ENCODE measurements at places on chromosomes 5 and 9.

- DNase-seq, result no peak
Measured at GRCh38 chr9:33124751-33125381, 42.3 kb downstream of the B4GALT1 start.

DNA sequence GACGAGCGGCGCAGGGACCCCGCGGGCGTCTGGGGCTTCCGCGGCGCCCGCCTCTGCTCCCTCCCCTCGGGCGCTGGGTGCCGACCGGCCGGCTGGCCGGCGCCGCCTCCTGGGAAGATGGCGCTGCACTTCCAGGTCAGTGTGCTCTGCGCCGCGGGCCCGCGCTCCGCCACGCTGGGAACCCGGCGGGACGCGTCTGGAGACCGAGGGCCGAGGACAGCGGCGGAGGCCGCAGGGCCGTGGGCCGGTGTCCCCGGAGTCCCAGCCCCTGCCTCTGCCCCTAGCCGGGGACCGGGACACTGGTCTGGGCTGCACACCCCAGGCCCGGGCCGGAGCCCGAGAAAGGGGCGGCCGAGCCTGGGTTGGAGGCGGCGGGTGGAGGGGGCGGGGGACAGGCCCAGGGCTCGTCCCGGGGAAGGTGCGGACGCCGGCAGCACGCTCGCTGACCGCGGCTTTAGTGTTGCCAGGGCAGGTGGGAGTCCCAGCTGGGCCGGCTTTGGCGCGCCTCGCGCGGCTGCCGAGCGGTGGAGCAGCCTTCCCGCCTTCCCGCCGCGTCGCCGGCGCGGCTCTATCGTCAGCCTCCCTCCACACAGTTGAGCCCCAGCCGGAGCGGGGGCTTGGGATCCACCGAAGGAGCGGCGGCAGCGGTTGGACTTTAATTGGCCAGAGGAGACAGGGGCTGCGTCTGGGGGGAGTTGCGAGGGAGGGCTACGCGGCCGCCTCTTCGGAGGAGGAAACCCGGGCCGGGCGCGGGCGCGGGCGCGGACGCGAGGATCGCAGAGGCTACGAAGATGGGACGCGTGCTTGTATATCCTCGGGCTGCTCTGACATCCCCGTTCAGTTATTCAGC lies at the start of gene RANBP17:
TSS of gene RANBP17 (plus strand) at position 102 of the 850 bp plus-strand sequence.
- DNase-seq, result no peak

- no peak for DNase-seq
Measured at GRCh38 chr5:76547242-76547890, 75.8 kb downstream of the F2RL2 start.

DNA sequence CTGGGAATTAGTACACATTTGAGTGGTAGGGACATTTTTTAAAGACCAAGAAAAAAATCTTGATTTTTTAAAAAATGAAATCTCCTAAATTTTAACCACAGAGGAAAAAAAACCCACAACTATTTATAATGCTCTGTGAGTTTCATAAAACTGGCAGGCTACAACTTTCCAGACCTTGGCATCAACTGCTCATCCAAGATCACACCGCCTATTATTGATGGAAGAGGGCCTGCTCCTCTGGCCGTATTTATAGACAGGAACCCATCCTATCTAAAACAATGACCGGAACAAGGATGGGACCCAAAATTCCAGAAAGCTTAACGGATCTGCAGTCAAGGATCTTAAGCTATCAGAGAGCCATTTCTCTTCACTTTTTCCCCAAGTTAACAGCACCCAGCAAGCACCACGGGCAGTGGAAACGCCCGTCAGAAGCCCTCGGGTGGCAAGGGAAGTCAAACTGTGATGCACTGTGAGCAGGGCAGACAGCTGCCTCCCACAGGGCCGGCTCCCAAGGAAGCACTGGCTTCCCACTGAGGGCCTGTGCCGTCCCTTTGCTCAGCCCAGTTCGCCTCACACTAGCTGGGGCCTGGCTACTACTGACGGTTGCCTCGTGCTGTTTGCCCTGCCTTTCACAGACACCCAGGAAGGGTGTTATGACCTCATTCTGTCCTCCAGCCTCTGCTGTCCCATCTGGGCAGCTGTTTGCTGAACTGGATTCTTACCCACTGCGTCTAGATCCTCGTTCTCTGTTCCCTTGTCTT lies 62.8 kb downstream of the CDC14B start:
- DNase-seq, result no peak

- no peak for DNase-seq
Measured at GRCh38 chr5:94184870-94185269, 433.5 kb downstream of the KIAA0825 start.

GRCh38 chr5:122076669-122077365 lies 1.2 kb downstream of the LOX start:
- DNase-seq, result no peak

GRCh38 chr5:173736923-173737412 lies 120.5 kb upstream of the BOD1 start:
- no peak for DNase-seq

- no peak for DNase-seq
Measured at GRCh38 chr5:139212486-139212885, 14.3 kb upstream of the SIL1 start.

DNA sequence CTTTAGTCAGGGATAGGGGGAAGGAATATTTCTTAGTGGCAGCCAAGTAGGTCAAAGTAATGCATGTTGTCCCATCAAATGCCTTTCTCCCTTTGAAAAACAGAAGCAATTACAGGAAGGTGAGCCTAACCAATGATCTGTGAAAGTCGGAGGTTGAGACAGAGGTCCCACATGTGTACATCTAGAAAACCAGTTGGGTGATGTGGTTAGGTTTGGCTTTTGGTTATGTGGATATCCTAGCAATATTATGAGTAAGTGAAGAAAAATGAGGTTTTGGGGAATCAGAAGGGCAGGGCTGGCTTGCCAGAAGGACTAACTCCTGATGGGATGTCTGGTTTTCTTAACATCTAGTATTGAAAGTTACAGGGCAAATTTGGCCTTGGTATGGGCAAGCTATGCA lies 63.4 kb upstream of the PALM2AKAP2 start:
- no peak for DNase-seq

- no peak for DNase-seq
Measured at GRCh38 chr9:126331964-126332748, 5.5 kb downstream of the MVB12B start.

GRCh38 chr5:140565024-140565779 lies 574 bp downstream of the SLC35A4 start:
- no peak for DNase-seq

- peak; percentile 52 for DNase-seq
Measured at GRCh38 chr5:172659909-172660628, 19.0 kb downstream of the NEURL1B start.

DNA sequence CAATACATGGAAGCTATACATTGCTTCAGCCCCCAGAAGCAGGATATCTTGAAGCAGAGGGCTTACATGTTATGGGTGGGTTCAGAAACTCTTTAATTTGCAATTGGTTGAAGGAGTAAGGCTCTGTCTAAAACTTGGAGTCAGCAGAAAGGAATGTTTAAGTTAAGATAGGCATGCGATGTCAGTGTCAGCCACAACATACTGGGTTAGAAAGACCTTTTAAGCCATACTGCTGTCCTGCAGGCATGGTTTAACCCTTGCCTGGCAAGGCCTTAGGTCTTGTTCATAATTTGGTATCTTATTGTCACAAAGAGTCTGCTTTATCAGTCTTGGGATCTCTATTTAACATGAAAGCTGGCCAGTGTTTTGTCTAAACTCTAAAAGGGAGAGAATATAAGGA lies 1619.6 kb upstream of the WWC1 start:
- DNase-seq, result no peak

DNA sequence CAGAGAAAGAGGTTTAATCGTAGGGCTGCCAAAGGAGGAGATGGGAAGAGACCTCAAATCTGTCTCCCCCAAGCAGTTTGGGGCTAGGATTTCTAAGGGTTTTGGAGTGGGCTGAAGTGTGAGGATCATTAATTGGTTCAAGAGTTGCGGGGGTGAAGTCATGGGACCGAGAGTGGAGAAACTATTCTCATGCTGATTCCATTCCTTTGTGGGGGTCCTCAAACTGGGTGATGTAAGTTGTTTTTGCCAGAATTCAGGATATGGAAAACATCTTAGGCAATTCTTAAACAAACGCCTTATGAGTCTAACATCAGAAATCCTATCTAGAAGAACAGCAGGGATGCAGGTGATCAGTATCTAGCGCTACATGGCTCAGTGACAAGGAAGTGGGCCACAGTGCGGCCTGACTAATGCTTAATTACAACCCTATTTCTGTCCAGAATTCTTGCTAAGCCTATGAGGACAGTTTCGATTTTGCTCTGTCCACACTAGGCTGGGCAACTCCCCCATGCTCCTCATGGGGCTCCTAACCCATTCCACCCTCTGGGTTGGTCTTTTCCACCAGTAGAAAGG lies 27.7 kb upstream of the TRIO start:
- DNase-seq, result no peak

- no peak for DNase-seq
Measured at GRCh38 chr9:137427454-137428310, 4.5 kb downstream of the NOXA1 start.

- DNase-seq, result no peak
Measured at GRCh38 chr5:9363026-9363425, 182.8 kb downstream of the SEMA5A start.

DNA sequence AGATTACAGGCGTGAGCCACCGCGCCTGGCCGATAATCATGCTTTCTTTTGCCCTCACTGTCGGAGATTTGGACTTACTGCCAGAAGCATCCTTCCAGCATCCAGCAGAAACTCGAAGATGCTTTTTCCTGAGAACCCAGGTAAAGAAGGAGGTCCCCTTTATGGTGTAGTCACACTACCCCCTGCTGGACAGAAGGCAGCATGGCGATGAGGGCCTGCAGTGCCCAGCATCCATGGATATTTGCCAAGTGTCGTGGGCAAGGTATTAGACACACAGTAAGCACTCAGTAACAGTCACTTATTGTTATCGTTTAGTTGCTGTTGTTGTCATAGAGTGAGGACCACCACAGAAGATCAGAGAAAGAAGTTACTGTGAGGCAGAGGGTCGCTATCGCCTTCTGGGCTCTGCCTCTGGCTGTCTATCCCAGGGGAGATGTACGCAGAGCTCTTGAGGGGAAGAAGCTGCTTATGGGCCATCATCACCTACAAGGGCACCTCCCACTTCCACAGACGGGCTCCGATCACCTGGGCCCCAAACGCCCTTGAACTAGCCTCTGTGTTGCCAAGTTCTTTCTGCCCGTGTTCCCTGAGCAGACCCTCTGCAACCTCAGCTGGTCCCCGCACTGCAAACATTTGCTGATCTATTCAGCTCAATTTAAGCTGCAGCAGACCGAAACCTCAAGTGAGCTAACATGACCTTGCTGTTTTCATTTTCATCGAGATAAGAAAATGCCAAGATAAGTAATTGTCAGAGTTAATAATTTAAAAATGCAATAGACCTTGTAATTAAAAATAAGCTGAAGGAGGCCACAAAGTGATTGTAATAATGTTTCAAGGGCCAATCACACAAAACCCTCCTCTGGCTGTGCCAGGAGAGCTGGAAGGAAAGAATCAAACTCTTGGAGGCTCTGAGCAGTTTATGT lies 23.9 kb downstream of the C5orf15 start:
- peak; percentile 27 for DNase-seq

GRCh38 chr5:30871196-30871595 lies 322.3 kb upstream of the CDH6 start:
- no peak for DNase-seq

DNA sequence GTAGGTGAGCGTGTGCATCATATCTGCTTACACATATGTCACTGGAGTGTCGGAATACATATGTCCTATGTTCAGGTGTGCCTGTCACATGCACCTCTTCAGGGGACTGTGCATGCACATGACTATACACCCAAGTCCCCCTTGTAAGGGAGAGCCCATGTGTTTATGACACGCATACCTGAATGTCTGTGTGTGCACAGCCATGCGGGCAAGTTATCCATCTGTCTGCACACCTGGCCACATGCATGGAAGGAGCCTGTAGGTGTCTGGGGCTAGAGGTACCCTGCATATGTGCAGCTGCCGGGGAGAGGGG lies 622 bp upstream of the RGS14 start:
- no peak for DNase-seq

DNA sequence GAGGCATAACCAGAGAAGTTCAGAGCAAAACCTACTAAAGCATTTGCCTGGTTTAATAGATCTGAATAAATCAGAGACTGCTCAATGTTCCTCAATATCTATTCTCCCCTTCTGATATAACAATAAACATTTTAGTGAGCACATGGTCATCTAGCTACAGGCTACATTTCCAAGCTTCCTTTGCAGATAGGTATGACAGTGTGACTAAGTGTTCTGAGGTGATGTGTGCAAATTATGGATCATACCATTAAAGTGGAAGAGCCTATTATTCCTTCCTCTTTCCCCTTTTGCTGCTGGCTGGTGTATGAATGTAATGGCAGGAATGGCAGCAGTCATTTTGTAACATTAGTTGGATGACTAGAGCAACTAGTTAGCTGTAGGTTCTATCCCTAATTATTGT lies 285.8 kb upstream of the RASA1 start:
- no peak for DNase-seq

GRCh38 chr9:107749787-107750444 lies 260.3 kb upstream of the KLF4 start:
- peak; percentile 96 for DNase-seq

DNA sequence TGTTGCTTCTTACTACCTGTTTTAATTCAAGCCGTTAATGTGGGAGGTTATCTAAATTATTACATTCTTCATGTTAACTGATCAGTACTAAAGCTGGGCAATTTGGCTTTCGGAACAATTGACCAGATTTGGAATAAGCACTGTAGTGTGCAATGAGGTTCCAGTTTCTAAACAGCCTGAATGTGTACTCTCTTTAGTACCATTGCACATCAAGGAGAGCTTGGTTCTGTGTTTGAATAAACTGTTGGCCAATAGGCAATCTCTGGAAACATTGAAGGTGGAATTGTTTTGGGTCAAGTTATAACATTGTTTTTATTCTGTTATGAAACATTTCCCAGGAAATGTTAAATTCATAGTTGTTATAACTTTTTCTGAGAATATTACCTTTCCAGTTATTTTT lies 105.2 kb downstream of the PBX3 start:
- no peak for DNase-seq

GRCh38 chr5:61322738-61323725 lies 9.0 kb upstream of the ZSWIM6 start:
- no peak for DNase-seq

- DNase-seq, result no peak
Measured at GRCh38 chr9:106970219-106970975, 107.4 kb downstream of the ZNF462 start.
